ENCODE measurements at places on chromosomes 6 and 20.

DNA sequence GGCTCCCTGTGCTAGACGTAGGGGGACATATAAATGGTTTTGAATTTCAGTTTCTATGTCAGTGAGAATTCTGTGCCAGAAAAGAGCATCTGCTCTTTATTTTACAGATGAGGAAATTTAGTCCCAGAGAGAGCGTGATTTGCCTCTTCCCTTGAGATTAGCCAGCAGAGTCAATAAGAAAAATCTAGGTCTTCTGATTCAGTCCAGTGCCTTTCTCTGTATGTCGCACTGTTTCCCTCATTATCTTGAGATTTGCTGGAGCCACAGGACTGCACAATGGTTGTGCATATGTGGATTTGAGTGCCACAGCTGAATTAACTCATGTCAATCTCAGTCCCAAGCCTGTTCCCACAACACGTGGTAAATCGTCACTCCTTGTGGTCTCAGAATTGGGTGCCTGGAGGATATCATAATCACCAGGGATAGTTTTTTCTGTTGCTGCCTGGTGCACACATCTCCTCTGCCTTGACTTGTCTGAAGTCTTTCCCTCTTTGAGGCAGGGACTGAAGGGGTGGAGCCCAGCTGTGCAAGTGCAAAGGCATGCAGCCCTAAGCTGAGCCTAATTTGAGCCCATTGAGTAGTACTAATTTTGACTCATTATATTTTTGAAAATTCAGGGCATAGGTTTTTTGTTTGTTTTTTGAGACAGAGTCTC lies 276.7 kb downstream of the SOX4 start:
- no peak for DNase-seq

GRCh38 chr6:39881851-39882530 lies 52.3 kb downstream of the MOCS1 start:
- DNase-seq = no peak

GRCh38 chr6:34205466-34205865 lies 31.2 kb upstream of the HMGA1 start:
- no peak for DNase-seq

GRCh38 chr6:53408826-53409225 lies 60.1 kb upstream of the ELOVL5 start:
- DNase-seq = no peak

DNA sequence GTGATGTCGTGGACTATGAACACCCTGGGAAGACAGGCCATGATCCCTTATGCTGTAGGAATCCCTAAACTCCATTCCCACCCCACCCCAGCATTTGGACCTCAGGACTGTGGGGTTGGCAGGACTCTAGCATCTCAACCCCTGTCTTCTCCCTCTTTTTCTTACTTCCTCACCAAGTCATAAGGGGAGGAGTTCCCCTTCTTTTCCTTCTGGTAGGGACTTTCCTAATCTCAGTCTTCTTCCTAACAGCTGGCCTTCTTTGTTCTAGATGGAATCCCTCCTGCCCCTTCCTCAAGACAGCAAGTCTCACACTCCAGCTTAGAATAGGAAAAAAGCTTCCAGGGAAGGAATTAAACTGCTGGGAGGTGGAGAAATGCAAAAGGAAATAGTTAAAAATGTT lies 2.3 kb upstream of the SIRPB2 start:
- DNase-seq = no peak

DNA sequence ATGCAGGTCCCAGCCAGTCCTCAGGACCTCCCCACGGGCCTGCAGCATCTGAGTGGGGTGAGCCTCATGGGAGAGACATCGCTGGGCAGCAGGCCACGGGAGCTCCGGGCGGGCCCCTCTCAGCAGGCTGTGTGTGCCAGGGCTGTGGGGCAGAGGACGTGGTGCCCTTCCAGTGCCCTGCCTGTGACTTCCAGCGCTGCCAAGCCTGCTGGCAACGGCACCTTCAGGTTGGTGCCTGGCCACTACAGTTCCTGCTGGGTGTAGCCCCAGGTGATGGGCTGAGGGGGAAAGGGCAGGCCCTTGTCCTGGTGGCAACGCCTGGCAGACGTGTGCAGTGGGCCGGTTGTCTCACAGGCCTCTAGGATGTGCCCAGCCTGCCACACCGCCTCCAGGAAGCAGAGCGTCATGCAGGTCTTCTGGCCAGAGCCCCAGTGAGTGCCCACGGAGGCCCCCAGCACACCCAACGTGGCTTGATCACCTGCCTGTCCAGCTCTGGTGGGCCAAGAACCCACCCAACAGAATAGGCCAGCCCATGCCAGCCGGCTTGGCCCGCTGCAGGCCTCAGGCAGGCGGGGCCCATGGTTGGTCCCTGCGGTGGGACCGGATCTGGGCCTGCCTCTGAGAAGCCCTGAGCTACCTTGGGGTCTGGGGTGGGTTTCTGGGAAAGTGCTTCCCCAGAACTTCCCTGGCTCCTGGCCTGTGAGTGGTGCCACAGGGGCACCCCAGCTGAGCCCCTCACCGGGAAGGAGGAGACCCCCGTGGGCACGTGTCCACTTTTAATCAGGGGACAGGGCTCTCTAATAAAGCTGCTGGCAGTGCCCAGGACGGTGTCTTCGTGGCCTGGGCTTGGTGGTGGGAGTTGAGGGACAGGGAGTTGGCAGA lies 787 bp upstream of the TNFRSF6B start:
- no peak for DNase-seq

GRCh38 chr20:21167261-21167660 lies 41.4 kb downstream of the KIZ start:
- DNase-seq = no peak

- DNase-seq = no peak
Observed at GRCh38 chr20:41769592-41770018, 151.4 kb upstream of the CHD6 start.

DNA sequence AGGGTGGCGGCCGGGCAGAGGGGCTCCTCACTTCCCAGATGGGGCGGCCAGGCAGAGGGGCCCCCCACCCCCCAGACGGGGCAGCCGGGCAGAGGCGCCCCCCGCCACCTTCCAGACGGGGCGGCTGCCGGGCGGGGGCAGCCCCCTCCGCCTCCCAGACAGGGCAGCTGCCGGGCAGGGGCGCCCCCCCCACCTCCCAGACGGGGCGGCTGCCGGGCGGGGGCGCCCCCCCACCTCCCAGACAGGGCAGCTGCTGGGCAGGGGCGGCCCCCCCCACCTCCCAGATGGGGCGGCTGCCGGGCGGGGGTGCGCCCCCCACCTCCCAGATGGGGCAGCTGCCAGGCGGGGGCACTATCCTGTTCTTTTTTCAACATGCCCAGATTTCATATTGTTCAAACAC lies 78.2 kb upstream of the DST start:
- no peak for DNase-seq

DNA sequence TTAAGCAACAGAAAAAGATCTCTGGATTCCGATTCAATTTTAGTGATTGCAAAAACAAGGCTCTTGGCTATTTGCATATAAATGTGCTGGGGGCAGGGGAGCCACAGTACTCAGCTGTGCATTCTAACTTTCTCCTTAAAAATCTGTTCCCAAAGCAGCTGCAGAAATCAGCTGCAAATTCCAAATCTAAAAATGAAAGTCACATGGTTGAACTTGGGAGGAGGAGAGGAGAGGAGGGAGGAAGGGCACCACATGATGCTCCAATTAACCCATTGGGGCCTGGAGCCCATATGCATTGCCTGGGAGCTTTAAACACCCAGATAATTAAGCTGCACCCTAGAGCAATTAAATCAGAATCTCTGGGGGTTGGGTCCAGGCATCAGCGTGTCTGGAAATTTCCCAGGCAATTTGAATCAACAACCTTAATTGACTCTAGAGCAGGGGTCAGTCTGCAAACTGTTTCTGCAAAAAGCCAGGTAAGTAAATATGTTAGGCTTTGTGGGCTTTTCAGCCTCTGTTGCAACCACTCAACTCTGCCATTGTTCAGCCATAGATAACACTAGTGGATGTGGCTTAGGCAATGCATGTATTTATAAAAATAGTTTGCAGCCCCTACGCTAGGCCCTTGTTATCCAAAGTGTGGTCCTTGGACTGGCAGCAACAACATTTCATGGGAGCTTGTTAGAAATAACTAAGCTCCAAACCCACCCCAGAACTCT lies 508.1 kb downstream of the KIF16B start:
- no peak for DNase-seq

DNA sequence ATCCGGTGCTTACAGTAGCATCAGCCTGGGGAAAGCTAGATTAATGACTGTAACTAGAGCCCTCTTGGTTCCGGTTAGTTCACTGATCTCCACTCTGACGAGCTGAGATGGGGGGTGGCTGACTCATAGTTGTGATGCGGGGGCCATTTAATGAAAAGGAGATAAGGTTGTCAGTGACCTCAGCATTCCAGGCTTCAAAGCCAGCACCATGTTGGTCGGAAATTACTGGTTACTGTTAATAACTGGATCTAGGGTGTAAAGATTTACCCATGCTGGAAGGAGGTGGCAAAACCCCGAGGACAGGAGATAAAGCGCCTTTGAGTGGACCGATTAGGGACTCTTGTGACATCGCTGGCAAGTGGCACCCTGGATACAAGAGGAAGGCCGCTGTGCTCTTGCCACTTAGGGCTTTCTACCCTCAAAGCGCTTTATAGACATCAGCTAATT lies 21.1 kb downstream of the FOXC1 start:
- no peak for DNase-seq

- no peak for DNase-seq
Observed at GRCh38 chr6:162468326-162468725, 259.2 kb downstream of the PRKN start.

GRCh38 chr20:16707674-16708073 lies 22.2 kb upstream of the SNRPB2 start:
- no peak for DNase-seq

DNA sequence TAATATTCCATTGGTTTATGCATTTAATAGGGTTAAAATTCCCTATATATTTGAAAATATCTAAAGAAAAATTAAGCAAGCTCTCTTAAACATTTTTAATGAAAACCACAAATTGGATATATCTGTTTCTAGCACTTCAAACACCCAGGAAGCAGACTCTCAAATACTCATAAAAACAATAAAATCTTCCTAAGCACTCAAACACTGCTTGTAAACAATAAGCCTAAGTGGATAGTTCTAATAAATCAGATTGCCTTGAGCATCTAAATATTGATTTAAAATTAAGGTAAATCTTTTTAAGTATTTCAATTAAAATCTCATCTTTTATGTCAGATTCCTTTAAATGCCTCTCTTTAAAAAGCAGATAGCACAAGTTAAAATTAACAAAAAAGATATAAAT lies 254.4 kb downstream of the KCNQ5 start:
- no peak for DNase-seq

GRCh38 chr6:31922942-31923341 lies 4.6 kb upstream of the C2 start:
- DNase-seq = no peak

- DNase-seq = no peak
Observed at GRCh38 chr6:31609519-31610406, 5.3 kb upstream of the AIF1 start.

DNA sequence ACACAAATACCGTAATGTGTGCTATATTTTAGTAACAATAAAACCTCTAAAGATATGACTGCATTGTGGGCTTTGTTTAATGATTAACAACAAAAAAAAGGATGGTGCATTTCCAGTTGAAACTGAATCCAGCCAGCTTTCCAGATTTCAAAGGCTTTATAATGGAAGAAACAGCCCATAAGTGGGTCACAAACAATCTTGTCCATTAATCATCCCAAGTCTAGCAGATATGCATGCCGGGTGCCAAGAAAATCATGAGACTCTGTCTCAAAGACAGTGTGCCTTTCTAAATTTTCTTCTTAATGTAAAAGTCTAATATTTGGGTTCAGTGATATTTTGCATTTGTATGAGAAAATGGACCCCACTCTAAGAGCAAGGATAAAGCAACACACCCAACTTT lies 20.6 kb upstream of the LAMP5 start:
- DNase-seq = no peak

DNA sequence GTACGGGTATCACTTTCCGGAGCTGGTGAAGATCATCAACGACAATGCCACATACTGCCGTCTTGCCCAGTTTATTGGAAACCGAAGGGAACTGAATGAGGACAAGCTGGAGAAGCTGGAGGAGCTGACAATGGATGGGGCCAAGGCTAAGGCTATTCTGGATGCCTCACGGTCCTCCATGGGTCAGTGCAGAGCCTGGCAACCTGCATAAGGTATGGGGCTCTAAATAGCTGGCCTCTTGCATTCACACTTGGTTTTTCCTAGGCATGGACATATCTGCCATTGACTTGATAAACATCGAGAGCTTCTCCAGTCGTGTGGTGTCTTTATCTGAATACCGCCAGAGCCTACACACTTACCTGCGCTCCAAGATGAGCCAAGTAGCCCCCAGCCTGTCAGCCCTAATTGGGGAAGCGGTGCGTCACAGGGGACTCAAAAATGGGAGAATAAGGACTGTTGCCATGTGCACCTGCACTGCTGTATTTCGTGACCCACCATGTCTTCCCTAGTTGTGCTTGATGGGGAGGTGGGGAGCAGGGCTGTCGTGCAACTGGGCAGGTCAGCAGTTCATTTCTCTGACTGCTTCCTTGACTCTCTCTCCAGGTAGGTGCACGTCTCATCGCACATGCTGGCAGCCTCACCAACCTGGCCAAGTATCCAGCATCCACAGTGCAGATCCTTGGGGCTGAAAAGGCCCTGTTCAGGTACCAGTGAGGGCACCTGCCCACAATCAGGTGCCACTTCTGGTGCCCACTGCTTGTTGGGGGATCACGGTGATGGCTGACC lies 3.1 kb downstream of the NOP56 start:
- no peak for DNase-seq

DNA sequence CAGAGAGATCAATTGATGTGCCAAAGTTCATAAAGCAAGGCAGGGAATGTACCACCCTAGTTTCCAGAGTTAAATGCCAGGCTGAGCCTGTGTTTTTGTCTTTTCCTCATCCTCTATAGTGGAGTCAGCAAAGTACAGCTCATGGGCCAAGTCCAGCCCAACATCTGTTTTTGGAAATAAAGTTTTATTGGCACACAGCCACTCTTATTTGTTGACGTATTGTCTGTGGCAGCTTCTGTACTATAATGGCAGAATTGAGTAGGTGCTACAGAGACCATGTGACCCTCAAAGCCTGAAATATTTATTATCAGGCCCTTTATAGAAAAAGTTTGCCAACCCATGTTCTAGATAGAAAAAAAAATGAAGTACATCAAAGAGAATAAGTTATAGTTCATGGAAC lies 187.0 kb downstream of the TSHZ2 start:
- no peak for DNase-seq

GRCh38 chr6:37173493-37174195 lies 3.7 kb downstream of the PIM1 start:
- no peak for DNase-seq

DNA sequence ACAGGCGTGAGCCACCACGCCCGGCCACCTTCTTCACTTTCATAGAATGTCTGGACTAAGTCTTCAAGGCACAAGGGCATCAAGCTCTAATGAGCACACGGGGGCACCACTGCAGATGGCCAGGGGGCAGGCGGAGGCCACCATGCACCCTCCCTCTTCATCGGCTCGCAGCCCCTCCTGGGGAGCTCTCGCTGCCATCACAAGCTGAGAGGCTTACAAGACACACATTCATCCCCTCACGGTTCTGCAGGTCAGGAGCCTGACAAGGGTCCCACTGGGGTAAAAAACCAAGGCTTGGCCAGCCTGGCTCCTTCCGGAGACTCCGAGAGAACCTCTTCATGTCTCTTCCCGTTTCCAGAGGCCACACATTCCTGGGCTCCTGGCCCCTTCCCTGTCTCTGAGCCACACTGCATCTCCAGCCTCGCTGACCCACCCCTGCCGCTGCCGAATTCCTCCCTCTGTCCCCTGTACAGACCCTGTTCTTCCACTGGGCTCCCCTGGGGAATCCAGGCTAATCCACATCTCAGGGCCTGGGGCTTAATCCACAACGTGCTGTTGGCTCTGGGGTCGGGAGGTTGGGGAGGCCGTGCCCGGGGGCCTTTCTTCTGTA lies 19.8 kb downstream of the DLL1 start:
- DNase-seq = no peak

- DNase-seq = no peak
Observed at GRCh38 chr6:5422321-5422915, 161.1 kb downstream of the FARS2 start.

- DNase-seq = no peak
Observed at GRCh38 chr20:45294003-45294368, 12.7 kb upstream of the RBPJL start.

Measured in activated CD8-positive, alpha-beta memory T cell treated with anti-CD3 and anti-CD28 coated beads for 4 hours (primary cell).